Stimulated activated CD8-positive, alpha-beta memory T cell treated with anti-CD3 and anti-CD28 coated beads, Interleukin-4, amount 100 ng/mL, for 1 hour (primary cell): ENCODE measurements at places on chromosomes 3 and 15.

DNA sequence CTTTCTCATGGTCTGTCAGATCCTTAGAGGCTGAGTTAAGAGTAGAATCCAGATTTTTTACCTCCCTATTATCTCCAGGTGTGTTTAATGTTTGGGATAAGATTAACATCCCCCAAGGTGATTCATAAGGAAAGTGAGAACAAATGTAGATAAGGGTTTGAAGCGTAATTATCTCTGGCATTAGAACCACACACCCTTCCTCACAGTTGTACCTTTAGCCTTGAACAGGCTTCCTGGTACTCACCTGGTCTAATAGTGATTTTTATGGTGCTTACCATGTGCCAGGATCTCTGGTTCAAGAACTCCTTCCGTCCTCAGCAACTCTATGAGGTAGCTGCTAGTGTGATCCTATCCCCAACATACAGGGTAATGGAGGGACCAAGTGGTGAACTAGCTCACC lies 27.7 kb downstream of the SEMA6D start:
- DNase-seq = no peak

DNA sequence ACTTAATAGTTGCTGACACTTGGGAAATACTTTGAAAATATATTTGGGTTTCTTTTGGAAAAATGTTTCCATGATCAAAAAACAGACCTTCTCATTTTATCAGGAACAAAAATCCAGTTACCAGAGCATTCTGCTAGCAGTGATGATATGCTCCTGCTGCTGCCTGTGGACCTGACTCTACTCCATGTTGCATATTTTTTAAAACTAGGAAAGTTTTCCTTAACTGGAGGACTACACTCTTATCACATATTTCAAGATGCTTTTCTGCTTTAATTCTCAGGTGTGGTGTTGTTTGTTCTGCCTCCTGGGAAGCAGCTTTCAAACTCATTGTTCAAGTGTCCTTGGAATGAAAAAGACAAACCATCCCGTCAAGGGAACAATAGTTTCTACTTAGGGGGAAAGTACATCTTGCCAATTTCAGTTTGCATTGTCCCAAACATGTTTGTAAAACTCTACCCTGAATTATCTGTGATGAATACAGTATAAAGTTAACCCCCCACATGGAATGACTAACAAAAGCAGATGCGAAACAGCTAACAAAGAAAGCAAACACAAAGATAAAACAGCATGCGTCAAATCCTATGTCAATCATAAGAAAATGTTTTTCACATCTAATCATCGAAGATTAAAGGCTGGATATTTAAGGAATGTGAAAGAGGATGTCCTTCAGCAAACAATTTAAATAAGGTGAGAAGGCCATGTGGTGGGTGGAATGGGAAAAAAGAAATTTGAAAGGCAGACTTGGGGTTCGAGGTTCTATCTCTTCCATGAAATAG lies 40.1 kb upstream of the PSMD6 start:
- no peak for DNase-seq

DNA sequence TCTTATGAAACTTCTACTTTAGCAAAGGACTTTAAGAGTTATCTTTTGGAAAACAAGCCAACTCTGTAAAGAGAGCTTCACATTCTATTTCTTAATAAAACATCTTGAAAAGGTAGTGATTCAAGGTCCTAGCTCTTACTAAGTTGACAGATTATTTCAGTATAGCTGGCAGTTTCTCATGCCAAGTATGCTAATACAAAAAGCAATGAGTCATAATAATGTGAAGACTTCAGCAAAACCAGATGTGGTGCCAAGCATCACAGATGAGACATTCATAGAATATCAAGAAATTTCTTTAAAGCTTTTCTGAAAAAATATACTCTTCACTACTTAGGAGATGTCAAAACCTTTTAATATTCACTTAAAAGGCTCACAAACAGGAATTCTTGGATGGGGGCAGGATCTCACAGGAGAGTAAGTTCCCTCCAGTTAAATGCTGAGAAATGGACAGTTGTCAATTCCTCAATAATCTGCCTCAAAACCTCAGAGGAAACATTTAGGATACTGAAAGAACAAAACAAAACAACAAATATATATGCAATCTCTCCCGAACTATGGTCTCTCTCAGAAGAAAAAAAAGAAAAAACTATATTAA lies 45.6 kb downstream of the DCBLD2 start:
- DNase-seq = no peak

GRCh38 chr3:173538410-173538809 lies 140.9 kb downstream of the NLGN1 start:
- DNase-seq = no peak

DNA sequence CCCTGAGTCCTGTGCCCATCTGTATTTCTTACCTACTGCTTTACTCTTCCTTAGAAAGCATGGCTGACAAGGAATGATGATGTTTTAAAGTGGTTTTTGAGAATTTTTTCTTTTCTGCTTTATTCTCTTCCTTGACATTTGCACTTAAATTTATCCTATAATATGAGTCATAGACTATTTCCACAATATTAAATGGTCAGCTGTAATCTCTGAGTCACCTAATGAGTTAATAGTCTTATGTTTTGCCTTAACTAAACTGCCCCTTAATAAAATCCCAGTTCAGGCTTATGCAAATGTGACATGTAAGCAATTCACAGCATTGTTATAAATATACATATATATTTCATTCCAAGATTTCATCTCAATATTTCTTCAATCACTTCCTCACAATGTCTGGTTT lies 23.8 kb downstream of the MEIS2 start:
- no peak for DNase-seq

DNA sequence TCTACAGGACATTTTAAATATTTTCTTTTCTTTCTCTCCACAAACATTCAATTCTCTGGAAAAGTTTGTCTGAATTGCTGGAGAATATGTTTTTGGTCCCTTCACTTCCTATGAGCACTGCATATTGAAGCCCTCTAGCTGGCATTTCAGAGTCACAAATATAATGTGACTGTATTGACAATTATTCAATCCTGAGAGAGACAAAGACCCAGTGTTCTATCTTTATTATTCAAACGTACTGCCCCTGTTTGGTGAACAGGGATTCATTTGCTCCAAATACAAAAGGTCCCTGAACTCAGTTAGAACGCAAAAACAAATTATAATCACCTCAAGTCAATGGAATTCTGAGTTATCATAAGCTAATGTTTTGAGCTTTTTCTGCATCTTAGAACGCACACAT lies 173.1 kb upstream of the CDIN1 start:
- DNase-seq = no peak

GRCh38 chr15:36175186-36175740 lies 404.2 kb upstream of the CDIN1 start:
- DNase-seq = no peak

- DNase-seq = no peak
Observed at GRCh38 chr3:133230195-133230594, 169.7 kb upstream of the BFSP2 start.

DNA sequence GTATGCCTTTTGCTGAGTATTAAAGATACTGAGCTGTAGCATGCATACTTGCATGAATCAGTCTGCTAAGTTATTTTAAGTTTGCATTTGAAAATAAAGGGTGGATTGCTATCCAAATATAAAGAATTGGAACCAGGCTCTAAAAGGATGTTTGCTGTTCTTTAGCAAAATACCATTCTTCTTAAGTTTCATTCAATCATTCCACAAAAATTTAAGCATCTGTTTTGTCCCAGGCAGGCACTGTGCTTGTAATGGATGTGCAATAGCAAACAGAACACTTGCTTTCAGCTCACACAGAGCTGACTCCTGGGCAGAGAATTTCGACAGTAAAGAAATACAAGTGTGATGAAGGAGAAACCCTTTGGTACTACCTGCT lies 151.1 kb downstream of the PGPEP1L start:
- no peak for DNase-seq
